ENCODE measurements at places on chromosomes 7 and 10. TPM values are rescaled to one million over a fixed set of nuclear protein-coding genes. Genes with fewer than 3 reads are reported as not detected.

The ADGRA1 gene
- not detected for total RNA-seq

The FANK1 gene
- total RNA-seq, result 4.8 TPM

The CUBN gene
- 2.1 TPM for total RNA-seq

The GRM8 gene
- not detected for total RNA-seq

The PRKAR1B gene
- 31.9 TPM for total RNA-seq

The LRRD1 gene
- total RNA-seq, result 0.24 TPM

Data from glomerular endothelial cell (primary cell).